Breast epithelium (tissue), 4 donors: ENCODE measurements at places on chromosomes 4 and X.

DNA sequence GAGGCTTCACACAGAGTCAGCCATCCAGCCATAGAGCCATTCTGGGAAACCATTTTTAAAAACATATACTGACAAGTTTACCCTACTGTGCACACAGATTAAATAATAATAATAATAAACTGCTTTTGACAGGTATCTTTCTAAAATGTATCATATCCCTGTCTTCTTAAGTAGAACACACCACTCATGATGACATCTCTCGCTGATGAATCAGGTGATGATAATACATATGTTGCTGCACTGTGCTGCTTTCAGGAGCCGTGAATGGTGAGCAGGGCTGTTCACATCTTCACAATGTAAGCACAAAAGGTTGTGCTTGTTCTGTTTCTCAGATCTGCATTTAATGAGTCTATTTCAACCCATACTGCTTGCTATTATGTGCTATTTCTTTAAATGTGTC lies 3.5 kb downstream of the MTNR1A start:
- DNase-seq: no peak

DNA sequence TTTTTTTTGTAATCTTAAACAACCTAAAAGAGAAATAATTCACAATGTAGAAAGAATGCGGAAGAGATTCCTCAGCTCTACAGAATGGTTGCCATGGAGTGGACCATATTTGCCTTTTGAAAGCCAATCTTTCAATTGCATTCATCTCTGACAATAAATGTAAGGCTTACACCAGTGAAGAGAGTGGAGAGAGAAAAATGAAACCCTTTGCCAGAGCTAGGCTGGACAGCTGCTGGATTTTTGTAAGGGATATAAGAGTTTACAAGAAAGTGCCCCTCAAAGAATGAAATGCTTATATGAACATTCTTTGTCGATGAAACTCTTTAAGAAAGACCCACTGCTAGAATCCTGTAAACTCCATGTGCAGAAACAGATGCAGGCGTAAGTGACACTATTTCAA lies 66.0 kb upstream of the FAT1 start:
- DNase-seq: no peak

GRCh38 chr4:118282692-118283091 lies 70.1 kb downstream of the PRSS12 start:
- DNase-seq: no peak

- DNase-seq: no peak
Observed at GRCh38 chr4:69830560-69831269, 29.2 kb downstream of the SULT1E1 start.
